Hematopoietic multipotent progenitor cell treated with erythropoietin and hydrocortisone succinate and interleukin-3 and kit ligand, for 8 days (in vitro differentiated cells): ENCODE measurements at places on chromosomes 1 and 21.

DNA sequence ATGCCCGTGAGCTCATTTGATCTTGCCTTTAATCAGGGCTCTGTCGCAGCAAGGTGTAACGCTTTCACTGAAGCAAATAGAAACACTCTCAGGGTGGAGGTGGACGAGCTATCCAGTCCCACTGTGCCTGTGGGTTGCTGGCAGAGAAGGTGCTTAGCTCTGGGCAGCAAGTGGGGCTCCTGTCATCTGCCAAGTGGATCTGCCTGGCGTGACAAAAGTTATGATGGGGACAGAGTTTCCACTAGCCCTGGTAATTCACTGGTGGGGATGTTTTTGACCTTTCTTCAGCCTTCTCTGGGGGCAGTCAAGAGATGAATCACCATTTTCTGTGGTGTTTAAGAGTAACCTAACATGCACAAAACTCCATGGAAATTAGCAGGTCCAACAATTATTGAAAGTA is 71.3 kb upstream of the EDEM3 start:
- no peak for DNase-seq

DNA sequence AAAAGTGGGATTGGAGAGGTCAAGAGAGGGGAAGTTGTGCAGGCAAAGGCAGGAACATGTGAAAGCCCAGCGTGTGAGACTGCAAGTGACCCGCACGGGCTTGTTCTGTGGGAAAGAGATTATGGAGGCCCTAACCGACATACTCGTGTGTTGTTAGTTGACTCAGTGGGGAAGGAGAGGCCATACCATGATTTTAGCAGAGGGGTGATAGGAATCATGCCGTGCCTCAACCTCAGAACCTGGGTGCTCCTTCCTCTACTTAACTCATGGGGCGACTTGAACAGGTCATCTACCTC is 19.3 kb downstream of the PGLYRP3 start:
- no peak for DNase-seq

DNA sequence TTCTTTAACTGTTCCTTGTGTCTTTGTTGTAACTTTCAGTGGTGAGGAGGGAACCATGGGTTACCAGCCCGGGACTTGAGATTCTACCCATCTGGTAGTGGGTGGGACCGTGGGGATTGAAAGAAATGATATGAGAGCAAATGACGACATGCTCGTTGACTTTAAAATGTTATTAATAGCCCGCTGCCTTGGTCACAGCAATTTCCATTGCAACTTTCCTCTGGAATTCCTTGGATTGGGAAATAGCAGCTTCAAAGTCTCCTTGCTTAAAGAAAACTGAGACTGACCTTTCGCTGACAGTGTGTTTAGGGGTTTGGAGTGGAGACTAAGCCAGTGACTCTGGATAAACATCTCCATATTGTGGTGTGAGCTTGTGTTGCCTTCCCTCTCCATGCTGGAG is 44.2 kb upstream of the MARK1 start:
- DNase-seq: no peak

- peak; percentile 67 for DNase-seq
Measured at GRCh38 chr1:11730429-11730891, 5.5 kb upstream of the AGTRAP start.

DNA sequence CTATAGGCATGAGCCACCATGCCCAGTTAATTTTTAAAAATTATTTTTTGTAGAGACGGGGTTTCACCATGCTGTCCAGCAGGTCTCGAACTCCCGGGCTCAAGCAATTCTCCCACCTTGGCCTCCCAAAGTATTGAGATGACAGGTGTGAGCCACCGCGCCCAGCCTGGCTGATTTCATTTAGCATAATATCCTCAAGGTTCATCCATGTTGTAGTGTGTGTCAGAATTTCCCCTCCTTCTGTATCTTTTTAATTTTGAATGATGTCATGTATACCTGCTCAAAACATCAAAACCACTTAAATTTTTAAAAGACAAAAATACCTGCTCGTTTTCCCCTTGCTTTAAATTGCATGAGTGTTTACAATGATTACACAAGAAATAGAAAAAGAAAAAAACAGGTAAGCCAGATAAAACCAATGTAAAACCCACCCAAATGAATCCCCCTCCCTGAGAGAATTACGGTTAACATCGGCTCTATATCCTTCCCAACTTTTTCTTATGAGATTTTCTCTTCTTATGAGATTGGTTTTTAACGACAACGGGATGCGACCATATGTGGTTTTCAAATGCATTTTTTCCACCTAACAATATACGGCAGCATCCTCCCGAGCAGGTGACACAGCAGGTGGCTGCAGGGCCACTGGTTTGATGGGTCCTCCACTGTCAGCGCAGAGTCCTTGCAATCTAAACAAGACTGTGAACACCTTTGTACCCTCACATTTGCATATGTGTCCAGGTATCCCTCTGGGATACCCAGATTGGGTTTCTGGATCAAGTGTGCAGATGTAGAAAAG is 22.1 kb downstream of the IFFO2 start:
- no peak for DNase-seq

GRCh38 chr21:41045534-41046268 is 122.3 kb upstream of the BACE2 start:
- no peak for DNase-seq

DNA sequence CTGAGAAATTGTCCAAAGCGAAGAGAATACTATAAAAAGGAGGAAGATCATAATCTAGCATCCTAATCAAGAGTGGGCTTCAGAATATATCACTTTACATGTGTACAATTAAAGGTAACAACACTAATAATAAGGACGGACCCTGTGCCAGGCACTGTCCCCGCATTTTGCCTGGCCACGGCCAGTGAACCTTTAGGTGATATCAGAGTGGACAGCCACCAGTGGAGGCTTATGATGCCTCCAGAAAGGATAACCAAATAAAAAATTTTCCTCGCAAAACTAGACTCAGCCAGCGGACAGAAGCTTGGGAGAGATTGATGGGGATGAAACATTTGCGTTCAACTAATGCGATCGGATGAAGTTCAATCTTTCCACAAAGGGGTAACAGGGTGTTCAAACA is 436.4 kb downstream of the NPHP4 start:
- DNase-seq: no peak

DNA sequence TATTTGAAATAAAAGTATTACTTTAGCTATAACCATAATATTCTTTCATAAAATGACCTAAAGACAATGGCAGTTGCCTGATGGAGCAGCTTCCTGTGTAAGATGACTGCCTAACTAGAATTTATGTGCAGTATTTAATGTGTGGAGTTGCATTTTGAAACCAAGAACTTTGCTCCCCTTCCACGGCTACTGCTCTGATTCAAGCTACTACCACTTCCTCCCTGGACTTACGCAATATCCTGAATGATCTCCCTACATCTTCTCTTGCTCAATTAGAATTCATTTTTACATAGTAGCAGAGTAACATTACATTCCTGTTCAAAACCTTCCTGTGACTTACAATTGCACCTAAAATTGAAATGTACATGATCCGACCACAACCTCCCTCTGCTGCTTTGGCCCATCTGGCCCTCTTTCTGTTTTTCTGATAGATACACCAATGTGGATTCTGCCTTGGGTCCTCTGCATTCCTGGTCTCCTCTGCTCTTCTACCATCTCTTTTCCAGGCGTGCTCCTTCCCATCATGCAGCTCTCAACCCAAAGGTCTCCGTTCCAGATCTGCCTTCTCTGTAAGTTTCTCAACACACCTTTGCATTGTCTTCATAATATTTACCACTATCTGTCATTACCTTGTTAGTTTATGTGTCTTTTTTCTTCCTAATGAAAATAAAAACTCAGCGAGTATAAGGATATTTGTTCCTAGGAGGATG is 47.4 kb upstream of the USP25 start:
- no peak for DNase-seq

DNA sequence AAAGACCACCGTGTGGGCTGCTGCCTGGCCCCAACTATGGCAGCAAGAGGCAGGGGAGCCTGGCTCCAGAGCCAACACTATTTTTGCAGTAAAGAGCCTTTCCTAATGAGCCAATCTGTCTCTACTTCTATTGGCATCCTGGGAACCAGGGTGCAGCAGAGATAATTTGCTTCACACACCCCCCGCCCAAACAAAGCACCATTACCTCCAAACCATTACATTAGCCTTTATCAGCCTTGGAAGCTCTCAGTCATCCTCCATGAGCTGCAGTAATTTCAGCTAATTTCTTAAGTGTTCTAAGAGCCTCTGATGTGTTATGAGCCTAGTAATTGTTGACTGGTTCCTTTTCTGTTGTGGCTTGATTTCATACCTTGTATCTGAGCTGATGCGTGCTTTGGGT is 21.6 kb downstream of the ARMH1 start:
- DNase-seq: no peak

GRCh38 chr1:203547147-203547546 is 53.2 kb downstream of the OPTC start:
- no peak for DNase-seq

DNA sequence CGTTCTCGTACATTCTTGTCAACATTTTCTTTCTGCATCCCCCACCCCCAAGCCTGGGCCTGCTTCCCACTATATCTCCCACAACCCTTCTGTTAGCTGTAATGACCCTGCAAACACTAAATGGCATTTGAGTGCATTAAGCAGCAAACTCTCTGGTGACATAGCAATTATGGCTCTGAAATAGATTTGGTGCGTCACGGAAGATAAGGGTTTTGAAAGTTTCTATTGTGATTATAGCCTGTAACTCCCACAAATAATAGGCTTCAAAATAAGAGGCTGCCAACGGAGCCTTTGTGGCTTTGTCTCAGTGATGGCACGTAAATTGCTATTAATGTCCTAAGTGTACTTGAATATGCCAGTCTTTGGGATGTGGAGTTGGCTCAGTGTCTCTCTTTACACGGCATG is 277.6 kb downstream of the PBX1 start:
- DNase-seq: no peak
